ENCODE measurements at places on chromosomes 5 and 9.

DNA sequence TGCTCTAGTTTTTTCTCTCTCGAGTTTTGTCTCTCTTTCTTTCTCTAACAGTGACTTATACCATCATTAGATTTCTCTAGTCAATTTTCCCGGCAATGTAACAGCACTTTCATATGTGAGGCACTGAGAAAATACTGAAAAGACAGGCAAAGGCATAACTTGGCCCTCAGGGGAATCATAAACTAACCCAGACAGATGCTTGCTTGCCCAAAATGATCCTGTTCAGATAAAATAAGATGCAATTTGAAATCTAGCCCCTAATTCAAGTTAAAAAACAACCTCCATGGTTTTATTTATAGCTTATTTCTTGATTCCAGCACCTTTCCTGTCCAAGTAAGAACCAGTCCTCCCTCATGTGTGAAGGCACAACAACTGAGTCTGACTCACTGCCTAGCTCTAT lies 294.6 kb downstream of the GAS1 start:
- DNase-seq, result no peak

DNA sequence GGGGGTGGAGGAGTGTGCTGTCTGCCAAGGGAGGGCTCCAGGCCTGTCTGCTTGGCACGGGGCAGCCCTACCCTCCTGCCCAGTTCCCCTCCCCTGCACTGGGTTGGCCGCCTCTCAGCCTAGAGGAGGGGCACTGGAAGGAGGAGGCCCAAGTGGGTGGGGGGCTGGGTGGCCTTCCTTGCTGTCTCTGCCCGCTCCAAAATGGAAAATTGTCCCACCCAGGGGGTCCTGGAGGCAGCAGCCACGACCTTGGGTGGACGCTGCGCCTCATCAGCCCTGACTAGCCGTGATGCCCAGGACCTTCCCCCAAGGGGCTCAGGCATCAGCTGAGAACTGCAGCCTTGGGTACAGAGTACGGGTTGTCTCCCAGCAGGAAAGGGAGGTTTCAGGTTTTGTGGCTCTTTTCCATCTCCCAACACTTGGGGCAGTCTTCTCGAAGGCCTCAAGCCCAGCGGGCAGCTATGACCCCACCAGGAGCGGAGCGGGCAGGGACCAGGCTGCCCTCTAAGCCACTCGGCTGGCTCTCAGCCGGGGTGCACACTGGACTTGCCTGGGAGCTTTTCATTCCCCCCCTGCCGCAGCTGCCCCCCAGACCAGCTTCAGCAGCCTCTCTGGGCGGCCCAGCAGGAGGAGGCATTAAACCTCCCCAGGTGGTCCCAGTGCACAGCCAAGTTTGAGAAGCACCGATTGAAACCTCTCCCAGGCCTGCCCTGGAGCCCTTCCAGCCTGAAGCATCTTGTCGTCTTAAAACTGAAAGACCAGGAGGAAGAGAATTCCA lies 20.6 kb downstream of the NTNG2 start:
- DNase-seq, result no peak

DNA sequence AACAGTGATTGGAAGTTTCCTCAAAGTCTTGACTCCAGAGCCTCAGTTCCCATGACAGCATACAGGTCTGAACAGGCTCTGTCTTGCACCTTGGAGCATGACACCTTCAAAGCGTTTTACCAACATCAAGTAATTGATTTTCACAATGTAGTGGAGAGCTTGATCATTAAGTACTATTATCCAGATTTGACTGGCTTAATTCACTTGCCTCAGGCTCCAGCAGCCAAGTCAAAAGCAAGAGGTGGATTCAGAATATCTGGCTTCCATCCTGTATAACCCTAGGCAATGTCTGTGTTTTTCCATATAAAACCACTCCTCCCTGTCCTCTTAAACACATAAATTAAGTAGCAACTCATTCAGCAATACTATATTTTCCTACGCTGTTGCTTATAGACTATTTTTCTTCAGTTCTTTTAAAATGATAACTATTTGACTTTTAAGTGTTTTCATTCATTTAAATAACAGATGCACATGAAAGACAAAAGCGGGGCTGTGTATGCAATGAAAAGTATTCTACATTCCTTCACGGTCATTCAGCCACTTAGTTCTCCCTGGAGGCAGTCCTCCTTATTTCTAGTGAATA lies 150.8 kb upstream of the RANBP3L start:
- DNase-seq, result no peak

GRCh38 chr9:89116064-89116804 lies 62.4 kb downstream of the SHC3 start:
- DNase-seq, result no peak

- DNase-seq, result no peak
Observed at GRCh38 chr5:166493612-166494011, 1797.8 kb upstream of the WWC1 start.

- DNase-seq, result no peak
Observed at GRCh38 chr5:29380029-29380428, 1813.5 kb upstream of the CDH6 start.

DNA sequence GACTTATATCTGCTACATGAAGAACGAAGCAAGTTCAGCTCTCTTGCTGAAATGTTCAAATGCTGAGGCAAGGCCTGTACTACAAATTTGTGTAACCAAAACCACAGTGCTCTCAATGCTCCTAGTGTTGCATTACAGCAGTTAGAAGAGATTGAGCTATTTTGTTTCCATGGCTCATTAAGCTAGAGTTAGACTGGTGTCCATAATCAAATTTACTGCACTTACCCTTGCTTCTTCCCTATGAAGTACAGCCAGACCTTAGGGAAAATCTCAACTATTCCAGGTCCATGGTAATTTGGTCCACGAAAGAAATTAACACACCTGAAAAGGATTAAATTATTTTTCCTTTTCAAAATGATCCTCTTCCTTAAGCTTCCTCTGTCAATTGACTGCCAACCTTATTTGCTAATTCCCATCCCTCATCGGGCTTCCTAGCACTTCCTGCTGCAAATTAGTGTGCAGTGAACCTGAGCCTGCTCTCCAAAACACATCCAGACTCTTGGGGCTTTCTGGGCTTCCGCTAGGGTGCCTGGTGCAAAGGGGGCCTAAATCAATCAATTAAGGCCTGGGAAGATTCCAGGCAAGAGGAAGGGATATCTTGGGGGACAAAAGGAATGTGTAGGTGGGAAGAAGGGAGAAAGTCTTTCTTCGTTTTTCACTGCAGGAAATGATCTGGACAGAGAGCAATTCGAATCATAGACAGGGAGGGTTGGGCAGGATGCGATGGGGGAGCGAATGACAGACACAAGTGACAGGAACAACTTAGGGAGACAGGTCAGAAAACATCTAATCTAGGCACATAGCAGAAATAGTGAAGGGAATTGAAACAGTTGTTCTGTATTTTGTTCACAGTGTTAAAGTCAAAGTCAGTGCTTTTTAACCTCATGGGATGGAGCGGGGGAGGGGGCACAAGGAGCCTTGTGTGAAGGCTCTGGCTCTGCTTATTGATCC lies 542.4 kb downstream of the RAB3C start:
- no peak for DNase-seq

- DNase-seq, result no peak
Observed at GRCh38 chr9:99034149-99034548, 70.8 kb upstream of the TGFBR1 start.

GRCh38 chr5:115480271-115480670 lies 64.3 kb downstream of the FEM1C start:
- no peak for DNase-seq

- no peak for DNase-seq
Observed at GRCh38 chr5:149915392-149916260, 29.0 kb downstream of the PDE6A start.

- no peak for DNase-seq
Observed at GRCh38 chr5:150136305-150137167, 19.1 kb downstream of the PDGFRB start.

- DNase-seq, result no peak
Observed at GRCh38 chr5:170475294-170476000, 28.4 kb upstream of the KCNIP1 start.

- peak; percentile 49 for DNase-seq
Observed at GRCh38 chr5:172715931-172716682, 54.9 kb downstream of the DUSP1 start.

GRCh38 chr5:42636946-42637345 lies 119.7 kb upstream of the CCDC152 start:
- no peak for DNase-seq

GRCh38 chr5:131109540-131110255 lies 55.4 kb downstream of the HINT1 start:
- DNase-seq, result no peak

DNA sequence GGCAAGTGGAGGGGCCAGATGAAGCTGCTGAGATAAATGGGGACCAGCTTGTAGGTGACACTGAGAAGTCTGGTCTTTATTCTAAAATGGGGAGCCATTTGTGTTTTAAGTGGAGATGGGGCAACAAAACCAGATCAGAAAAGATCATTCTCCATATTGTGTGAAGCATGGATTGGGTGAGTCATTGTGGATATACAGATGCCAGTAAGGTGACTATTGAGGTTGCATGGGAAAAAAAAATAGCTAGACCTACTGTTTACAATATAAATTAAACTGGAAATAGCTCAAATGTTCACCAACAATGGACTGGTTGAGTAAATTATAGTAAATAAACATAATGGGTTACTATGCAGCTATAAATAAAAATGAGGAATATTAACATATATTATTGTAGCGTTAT lies 5.4 kb upstream of the MAP1B start:
- no peak for DNase-seq

DNA sequence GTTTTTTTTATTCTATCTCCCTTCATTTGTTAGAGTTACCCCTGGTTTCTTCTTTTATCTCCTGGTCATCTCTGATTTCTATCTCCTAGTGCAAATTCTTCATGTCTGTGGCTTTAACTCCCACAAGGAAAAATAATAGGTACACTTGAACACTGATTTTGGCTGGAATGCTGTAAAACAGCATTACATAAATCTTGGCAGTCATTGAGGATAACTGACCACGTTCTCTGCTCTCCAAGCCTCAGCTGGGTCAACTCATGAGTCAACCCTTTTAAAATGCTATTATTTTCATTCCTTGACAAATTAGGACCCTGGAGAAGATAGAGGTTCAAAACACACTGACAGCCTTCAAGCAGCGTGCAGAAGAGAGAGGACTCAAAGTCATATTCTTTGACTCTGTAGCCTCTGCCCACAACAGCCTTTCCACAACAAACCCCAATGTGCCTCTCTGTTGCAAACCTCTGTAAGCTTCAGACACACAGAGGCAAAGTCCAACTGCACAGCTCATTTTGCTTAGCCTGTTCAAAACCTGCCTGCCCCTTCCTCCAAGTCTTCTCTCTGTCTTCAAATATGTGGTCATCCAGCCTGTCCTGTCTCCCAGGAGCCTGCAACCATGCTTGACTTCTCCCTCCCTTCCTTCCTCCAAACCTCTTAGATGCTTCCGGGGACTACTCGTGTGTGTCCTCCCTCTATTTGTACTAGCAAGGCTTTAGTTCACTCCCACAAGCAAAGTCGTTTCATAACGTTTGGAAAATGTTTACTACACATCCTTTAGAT lies 398.4 kb downstream of the MED10 start:
- no peak for DNase-seq

DNA sequence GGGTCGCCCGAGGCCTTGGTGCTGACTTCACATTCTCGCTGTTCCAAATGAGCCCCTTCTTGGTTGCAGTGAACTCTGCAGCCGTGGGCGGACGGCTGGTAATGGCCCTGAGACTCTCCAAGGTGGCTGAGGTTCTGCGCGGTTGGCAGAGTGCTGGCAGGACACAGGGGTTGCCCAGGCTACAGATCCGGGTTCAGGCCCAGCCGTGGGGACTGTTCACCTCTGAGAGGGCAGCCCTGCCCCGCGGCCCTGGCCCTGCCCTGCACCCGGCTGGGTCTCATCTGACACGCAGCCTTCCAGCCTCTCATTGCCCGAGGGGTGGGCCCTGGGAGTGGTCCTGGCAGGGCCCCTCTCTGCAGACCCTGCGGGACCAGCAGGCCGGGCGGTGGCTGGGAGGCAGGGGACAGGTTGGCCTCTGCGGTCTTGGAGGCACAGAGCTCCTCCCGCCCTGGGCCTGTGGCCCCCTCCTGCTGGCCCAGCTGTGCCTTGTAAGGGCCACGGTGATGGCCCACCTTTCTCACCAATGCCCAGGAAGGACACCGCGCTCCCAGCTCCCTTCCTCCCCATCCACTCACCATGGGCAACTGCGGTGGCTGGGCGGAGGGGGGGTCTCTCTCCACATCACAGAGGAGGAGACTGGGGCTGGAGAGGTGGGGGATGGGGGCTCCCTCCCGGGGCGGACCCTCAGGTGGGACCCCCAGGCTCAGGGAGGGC lies 51.6 kb downstream of the AHRR start:
- DNase-seq, result no peak

GRCh38 chr9:121748727-121749423 lies 97.4 kb downstream of the DAB2IP start:
- no peak for DNase-seq

DNA sequence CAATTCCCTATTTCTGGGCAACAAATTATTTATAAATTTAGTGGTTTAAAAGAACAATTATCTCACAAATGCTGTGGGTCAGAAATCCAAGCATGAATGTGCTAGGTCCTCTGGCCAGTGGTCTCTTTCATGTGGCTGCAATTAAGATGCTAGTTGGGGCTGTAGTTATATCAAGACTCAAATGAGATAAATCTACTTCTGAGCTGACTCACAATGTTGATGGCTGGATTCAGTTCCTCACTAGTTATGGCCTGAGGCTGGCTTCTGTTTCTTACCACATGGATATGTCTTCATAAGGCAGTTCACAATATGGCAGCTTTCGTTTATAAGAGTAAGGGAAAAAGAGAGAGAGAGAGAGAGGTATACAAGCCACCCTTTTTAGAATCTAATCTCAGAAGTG lies 717.0 kb downstream of the PRELID2 start:
- no peak for DNase-seq

- DNase-seq, result no peak
Observed at GRCh38 chr9:72648324-72649126, 127.1 kb downstream of the TMC1 start.

- DNase-seq, result no peak
Observed at GRCh38 chr9:113798062-113799030, 77.8 kb upstream of the ZNF618 start.

- no peak for DNase-seq
Observed at GRCh38 chr9:70868661-70869652, 252.5 kb downstream of the TRPM3 start.

- no peak for DNase-seq
Observed at GRCh38 chr9:93205045-93205768, 21.3 kb downstream of the WNK2 start.

DNA sequence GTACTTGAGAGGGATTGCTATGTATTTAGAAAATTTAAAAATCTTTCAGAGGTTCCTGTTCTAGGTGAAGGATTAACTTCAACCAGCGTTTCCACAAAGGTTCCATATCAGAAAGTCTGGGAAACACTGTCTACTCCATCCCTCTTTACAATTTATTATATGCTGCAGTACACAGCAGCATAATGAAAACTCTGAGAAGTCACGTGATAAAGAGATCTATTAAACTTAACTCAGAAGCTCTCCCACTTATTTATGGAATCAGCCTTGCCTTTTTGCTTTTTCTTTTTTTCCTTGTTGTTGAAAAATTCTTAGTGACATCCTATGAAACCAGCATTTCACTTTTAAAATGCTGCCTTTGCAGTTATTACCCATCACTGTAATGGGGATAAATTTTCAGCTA lies 186.2 kb downstream of the ACER2 start:
- no peak for DNase-seq

GRCh38 chr5:132105688-132106087 lies 32.1 kb downstream of the CSF2 start:
- no peak for DNase-seq

All from natural killer cell treated with Interleukin-12 subunit alpha and Interleukin-12 subunit beta and Interleukin-15 and Interleukin-18, amount 100 ng/mL, for 72 hours (primary cell).